ENCODE measurements at places on chromosomes 16 and 17.

DNA sequence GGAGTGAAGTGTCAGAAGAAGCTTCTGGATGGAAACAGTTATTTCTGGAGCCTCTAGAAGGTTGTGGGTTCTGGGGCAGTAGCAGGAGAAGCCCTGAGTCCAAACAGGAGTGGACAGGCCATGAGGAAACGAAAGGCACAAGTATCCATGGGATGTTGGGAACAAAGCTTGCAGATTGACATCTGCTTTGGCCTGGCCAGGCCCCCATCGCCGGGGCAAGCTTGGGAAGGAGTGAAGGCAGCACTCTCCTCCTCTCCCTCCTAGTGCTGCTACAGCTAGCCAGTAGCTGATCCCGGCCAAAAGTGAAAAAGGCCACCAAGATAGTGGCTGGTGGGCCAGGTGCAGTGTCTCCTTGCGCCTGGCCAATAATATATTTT is 40.4 kb downstream of the B9D1 start:
- no peak for DNase-seq

DNA sequence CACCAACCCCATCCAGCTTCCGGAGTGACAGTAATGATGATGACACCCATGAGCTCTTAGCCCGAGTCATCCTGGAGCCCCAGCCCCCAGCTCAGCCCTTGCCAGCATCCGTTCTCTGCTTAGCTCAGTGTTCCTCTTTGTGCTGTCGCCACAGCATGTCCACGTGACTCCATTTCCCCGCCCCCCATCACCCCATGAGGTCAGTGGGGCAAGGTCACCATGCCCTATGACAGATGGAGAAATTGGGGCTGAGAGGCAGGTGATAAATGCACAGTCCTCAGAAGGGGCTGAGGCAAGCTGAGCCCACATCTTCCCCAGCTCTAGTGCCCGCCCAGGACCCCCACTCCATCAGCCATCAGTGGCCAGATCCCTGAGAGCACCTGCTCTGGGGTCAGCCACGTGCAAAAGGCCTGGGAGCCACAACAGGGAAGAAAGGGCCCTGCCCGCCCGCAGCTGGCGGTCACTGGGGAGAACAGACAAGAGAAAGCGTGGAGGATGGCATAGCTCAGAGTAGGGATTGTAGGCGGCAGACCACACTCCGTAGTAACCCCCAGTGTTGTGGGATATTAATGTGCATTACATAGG is 17.1 kb downstream of the ITGB4 start:
- no peak for DNase-seq

GRCh38 chr16:28171816-28172215 is 39.9 kb downstream of the XPO6 start:
- DNase-seq: no peak

GRCh38 chr17:45869676-45870341 is 24.5 kb upstream of the MAPT start:
- no peak for DNase-seq

- no peak for DNase-seq
Measured at GRCh38 chr17:76314392-76315227, 6.5 kb upstream of the QRICH2 start.

DNA sequence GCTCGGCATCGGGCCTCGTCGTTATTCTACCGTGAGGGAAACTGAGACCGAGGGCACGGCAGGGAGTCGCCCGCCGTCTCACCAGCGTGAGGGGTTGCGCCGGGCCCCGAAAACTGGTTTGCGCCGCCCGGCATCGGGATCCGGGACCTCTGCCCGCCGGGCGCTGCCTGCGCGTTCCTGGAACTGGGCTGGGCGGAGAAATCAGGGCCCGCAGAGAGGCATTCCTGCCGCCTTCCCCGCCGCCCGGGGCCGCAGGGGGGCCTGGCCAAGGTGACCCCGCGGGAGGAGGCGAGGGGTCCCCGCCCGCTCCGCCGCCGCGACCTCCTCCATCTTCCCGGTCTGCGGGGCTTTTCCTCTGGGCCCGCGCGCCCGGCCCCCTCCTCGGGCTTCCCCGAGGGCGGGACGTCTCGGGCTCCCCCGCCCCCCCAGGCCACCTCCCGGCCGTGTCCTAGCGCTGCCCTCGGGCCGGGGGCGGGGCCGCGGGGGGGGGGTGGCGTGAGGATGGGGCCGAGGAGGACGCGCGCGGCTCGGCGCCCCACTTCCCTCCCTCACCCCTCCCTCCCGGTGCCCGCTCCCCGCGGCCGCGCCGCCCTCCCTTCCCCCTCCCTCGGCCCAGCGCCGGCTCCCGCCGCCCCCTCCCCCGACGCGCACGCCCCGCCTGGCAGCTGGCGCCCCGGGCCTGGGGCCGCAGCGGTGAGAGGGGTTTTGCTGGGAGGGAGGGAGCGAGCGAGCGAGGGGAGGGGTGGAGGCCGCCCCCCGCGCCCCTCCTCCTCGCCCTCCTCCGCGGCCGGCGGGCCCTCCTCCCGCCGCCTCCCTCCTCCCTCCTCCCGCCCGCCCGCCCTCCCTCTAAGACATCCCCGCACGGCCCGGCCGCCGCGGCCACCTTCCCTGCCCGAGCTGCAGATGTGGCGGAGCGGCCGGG is at the start of gene GLIS2:
Gene GLIS2, plus strand, starts transcription at position 882 of the 922 bp plus-strand sequence. CDS start 16,214 bp downstream, outside the sequence.
- DNase-seq: peak; percentile 87

- DNase-seq: no peak
Measured at GRCh38 chr17:9162275-9162985, 141.1 kb downstream of the NTN1 start.

DNA sequence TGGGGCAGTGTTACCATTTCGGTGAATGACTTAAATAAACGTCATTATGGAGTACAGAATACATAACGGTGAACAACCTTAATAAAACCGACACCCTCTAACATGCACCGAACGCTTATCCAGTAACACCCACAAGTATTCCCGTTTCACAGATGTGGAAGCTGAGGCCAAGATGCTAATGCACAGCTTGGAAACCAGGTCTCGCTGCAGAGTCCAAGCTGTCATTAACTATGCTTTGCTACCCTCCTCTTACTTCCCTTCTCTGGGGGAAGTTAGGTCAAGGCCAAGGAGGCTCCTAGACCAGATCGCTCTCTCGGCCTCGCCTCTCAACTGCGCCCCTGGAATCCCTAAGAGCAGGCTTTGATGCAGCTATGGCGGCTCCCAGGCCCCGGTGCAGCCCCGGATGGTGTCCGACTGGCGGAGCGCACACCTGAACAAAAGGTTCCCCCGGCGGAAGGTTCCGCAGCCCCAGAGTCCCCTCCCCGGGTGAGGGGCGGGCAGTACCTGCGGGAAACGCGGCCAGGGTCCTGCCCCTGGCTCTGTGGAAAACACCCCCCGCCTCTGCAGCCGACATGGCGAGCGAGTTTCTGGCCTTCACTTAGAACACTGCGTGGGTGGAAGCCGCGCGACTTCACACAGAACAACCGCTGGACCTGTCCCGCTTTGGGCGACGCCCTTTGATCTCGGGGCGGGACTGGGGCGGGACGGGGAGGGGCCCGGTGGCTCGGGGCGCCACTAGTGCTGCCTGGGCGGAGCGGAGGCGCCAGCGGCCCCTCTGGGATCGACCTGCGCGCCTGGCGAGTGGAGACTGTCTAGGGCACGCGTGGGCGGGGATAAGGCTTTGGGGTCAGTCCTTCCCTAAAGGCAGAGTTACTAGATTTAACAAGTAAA is at the start of gene CPPED1:
Gene CPPED1, minus strand, starts transcription at position 685 of the 891 bp plus-strand sequence. Its CDS starts 111 bp downstream, at position 574.
- DNase-seq: peak; percentile 53

DNA sequence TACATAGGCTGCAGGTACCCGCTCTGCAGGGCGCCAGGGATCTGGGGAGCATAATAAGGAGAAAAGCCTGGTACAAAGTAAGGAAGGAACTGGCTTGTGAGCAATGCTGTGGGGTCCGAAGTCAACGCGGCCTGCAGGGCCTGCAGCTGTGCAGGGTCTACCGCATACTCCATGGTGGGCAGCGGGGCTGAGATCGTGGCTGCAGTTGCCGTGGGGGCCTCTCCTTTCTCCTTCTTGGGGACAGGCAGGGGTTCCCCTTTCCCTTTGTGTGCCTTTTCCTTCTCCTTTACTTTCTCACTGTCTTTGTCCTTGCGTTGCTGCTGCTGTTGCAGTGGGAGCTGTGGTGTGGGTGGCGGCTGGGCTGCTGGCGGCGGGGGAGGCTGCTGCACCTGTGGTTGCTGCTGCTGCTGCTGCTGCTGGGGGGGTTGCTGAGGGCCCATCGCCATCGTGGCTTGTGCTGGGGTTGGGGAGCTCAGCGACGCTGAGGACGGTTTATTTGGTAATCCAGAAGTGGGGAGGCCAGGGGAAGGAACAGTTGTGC is 259.6 kb downstream of the ZFHX3 start:
- no peak for DNase-seq

DNA sequence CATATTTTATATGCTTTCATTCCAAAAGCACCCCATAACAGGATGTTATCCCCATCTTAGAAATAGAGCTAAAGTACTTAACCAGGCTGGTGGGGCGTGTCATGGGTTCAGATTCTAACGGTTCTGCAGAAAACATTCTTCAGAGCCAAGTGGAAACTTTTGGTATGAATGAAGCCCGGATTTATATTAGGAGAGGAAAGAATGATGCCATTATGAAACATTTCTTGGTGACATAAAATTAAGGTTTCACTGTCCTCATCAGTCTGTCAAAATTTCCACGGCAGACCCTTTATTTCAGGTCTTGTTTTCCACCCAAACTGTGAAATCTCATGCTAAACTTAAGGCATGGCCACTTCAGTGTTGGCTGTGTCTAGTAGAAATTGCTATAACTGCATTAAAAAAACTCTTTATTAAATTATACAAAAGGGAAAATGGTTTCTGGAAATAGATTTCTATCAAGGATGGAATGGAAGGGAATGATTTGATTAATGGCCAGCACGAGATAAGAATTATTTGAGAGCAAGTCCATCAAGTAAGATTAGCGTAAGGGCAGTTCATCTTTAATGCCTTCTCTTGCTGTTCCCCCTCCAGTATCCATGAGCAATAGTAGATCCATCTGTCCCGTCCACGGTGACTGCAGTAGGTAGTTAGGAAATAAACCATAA is 11.7 kb downstream of the PRKCA start:
- DNase-seq: no peak

DNA sequence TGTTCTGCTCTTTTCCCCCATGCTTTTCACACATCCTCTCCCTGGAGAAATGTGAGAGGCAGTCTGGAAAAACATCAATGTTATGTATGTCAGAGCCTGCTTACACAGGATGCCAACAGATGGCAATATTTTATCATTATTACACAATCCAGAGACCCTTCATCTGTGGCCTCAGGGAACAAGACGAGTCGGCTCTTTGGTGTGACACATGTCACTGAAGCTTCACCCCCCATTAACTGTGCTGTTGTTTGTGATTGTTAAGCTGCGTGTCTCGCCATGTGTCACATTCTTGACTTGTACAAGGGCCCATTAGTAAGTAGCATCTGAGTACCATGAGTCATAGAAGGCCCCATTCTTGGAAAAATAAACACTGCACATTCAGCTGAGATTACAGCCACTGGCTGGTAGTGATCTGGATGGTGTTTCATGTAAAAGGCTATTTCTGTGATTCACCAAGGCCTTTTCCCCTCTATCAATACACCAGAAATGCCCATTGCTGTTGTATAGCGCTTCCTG is 682.1 kb upstream of the SOX9 start:
- peak; percentile 50 for DNase-seq

DNA sequence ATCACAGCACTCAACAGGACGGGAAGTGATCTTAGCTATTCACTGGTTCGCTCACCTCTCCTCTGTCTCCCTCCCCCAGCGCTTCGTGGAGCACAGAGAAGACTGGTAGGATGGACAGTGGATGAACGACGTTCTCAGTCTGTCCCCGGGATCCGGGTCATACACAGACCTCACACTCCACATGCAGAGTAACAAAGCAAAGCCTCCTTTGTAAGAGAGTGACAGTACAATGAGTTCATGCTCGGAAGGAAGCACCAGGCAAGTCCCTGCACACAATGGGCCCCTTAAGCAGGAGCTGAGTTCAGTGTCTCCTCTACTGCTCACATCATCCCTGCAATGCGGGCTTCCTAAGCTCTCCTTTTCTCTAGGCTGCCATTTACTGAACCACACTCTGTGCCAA is 356.9 kb downstream of the C16orf95 start:
- no peak for DNase-seq

GRCh38 chr17:40607641-40608040 is 40.0 kb downstream of the SMARCE1 start:
- no peak for DNase-seq

- no peak for DNase-seq
Measured at GRCh38 chr17:6166492-6167179, 96.5 kb downstream of the WSCD1 start.

DNA sequence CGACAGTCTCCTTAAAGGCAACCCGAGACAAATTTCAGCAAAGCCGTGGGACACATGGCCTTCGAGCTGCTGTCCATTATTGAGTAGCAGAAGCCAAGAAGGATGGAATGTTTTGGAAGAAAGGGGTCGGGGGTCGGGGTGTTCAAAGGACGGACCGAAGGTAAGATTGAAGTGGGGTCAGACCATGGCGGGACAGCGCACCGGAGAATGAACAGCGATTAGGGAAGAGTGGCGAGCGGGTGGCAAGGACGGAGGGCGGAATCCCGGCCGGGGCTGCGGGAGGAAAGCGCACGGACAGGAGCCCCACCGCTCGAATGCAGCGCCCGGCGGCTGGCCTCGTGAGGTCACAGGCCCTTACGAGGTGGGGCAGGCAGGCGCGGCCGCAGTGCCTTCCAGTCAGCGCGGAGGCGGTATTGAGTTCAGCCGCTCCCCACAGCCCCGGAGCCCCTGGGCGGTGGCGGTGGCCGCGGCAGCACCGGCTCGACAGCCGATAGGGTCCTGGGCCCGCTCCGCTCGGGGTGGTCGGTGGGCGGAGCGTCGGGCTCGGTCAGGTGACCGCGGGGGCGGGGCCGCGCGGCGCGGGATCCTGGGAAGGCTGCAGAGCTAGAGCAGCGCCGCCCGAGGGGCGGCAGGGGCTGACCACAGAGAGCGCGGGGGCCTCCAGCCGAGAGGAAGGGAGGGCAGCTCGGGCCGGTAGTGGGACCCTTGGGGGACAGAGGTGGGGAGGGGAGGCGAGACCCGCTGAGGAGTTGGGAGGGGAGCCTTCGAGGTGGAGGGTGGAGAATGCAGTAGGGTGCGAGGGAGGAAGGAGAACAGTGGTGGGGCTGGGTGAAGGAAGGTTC is at the start of gene EFCAB13:
Gene EFCAB13, plus strand, starts transcription at position 574 of the 842 bp plus-strand sequence. CDS start 4,399 bp downstream, outside the sequence.
- DNase-seq: peak; percentile 90

GRCh38 chr17:38685491-38685890 is 10.7 kb upstream of the EPOP start:
- DNase-seq: no peak

GRCh38 chr17:42347198-42347597 is 41.0 kb downstream of the STAT3 start:
- no peak for DNase-seq

DNA sequence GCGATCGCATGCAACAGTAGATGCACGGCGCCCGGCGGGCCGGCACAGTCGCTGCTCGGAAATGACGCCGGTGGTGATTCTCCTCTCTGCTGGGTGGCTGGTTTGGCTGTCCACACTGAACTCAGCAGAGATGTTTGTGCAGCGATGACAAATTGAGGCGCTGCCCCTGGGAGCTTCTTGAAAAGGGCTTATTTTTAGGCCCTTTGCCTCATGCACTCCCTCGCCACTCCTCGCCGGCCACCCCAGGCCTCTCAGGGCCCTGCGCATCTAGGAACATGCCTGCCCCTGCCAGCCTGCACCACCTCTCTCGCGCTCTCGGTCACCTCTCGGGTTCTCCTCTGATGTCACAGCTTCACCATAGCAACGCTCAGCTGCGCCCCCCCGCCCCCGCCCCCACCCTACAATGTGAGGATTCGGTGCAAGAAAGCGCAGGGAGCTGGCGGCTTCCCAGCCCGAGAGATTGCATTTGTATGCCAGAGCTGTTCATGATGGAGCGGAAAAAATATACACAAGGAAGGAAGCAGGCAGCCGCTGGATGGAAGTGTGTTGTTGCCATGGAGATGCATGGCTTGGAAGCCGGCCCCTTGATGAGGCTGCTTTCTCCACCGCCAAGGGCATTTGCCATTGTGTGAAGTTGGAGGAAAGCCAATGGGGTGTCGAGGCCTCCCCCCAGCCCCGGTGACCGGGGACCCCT is 81.3 kb upstream of the PLCG2 start:
- no peak for DNase-seq

Data from NCI-H510A (cell line).